ENCODE measurements at places on chromosomes 16 and 17.
A peak's percentile ranks its signal among the peaks of the same experiment; 100 is the strongest.

- no peak for DNase-seq
Measured at GRCh38 chr16:21650521-21650920, 1.9 kb downstream of the IGSF6 start.

- DNase-seq: no peak
Measured at GRCh38 chr17:78897664-78898047, 5.3 kb downstream of the CEP295NL start.

GRCh38 chr17:50908860-50909764 lies 43.0 kb upstream of the TOB1 start:
- DNase-seq: no peak

- no peak for DNase-seq
Measured at GRCh38 chr17:80738987-80739730, 194.5 kb downstream of the RPTOR start.

DNA sequence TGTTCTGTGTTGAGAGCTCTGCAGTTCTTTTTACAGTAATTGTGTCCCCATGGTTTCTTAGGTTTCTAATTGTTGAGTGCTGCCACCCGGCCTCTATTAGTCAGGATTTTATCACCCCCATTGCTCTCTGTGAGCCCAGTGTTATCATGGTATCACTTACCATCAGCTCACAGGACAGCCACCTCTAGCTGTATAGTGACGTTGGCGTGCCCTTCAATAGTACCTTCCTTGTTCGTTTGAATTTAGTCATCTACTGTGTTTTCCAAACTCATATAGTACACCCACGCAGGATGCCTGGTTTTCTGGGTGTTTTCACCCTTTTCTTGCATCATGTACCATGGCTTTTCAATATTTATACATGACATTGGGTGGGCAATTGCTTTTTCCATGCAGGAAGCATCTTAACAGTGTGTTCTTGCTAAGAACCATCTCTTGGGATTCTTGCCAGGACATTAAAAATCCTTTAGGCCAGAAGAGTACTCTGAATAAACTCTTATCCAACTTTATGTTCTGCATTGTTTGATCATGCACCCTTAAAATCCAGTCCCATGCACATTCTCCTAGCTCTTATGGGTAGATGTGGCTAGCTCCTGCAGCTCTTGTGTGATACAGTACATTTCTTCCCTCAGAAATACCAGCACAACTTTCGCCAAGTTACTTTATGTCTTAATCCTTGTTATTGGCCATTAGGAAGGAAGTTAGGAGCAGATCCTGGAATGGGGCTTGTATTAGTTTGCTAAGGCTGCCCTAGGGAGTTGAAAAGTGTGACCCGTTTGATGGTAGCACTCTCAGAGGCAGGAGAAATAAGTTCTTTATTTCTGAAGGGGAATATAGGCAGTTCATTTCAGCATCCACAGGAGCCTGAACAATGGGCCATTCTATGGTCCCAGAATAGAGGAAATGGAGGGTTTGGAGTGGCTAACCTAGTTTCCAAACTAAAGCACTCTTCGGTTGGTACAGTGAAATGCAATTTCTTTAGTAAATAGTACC lies 11.3 kb upstream of the ABCA10 start:
- DNase-seq: no peak

- no peak for DNase-seq
Measured at GRCh38 chr16:25148568-25149215, 37.1 kb downstream of the LCMT1 start.

GRCh38 chr17:55117164-55117563 lies 147.6 kb upstream of the HLF start:
- DNase-seq: no peak

GRCh38 chr16:89001117-89002027 lies 24.4 kb upstream of the CBFA2T3 start:
- no peak for DNase-seq

DNA sequence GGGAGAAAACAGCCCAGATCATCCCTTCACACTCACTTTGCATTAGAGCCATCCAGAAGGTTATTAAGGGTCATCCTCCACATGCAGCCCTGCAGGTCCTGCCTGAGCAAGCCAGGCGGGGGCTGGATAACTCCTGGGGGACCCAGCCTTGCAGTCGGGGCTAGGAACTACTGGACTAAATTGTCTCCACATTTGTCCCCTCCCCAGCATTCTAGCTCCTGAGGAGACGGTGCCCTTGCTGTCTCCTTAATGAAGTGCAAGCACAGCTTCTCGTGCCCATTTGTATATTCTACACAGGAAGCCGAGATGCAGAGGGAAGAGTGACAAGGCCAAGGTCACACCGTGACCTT lies 185.2 kb downstream of the C16orf95 start:
- DNase-seq: no peak

GRCh38 chr17:6094453-6094852 lies 24.3 kb downstream of the WSCD1 start:
- no peak for DNase-seq

- DNase-seq: peak; percentile 97
Measured at GRCh38 chr17:19728084-19728495, 11.7 kb upstream of the SLC47A2 start.

DNA sequence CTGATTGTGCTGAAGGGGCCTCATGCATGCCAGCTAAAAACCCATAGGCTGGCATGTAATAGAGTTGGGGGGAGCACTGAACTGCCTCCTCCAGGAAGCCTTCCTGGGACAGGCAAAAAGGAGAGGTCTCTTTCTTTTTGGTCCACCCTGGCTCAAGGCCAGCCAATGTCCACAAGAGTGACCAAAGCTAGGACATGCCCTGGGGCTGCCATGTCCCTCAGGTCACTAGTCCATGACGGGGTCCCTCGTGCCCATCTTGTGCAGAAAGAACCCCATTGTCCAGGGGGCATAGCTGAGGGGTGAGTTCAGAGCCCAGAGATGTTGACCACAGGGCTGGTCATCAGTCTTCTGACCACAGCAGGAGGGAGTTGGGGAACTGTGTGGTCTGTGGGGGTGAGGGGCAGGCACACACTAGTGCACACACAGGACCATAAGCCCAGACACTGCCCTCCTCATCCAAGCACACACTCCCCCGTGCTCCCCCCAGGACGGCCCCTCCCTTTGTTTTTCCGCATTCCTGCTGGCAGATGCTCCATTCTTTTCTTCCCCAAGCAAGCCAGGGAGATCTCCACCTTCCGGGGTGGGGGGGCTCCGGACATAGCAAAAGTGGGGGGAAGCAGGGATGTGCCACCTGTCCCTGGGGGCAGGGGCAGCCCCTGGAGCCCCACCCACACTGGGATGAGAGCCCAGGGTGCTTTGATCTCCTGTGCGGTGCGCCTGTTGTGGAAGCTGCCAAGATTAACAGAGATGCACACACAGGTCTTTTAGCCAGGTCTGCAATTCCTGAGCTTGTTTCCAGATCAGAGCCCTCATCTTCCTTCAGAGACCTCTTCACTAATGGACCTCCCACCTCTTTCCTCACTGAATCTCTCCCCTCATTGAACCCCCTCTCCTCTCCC lies 25.2 kb upstream of the PHB1 start:
- DNase-seq: peak; percentile 31

GRCh38 chr17:63537991-63538692 lies 12.1 kb upstream of the DCAF7 start:
- DNase-seq: peak; percentile 21

DNA sequence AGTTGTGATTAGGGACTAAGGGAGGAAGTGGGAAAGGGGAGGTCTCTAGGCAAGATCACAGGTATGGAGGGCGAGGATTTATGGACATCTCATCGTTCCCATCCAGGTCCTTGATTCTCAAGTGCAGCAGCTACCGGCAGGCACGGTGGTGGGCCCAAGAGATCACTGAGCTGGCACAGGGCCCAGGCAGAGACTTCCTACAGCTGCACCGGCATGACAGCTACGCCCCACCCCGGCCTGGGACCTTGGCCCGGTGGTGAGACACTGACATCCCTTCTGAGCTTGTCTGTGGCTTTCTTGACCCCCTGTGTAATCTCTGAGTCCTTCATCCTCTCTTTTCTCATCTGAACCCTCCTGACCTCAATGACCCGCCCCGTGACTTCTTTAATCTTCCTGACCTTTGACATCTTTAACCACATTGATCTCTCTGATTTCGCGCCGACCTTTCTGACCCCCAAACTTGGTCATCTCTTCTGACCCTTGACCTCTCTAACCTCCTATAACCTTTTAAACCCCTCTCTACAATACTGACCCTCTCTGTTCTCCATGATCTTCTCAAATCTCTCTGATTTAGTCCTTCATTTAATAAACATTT lies 3.8 kb downstream of the PLD2 start:
- DNase-seq: no peak

DNA sequence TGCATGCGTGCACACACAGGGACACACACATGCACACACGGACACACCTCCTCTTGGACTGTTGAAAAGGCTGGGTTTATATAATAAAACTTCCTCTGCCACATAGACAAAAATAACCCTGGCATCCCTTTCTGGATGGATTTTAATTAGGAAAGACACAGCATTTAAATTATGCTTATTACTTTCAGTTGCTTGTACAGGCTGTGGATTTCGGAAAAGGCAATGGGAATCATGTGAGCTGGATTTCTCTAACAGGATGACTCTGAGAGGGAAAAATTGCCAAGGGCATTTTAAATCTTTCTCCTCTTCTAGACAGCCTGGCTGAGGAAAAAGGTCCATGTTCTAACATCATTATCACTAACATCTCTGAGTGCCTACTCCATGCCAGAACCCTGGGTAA lies 75.9 kb downstream of the HLF start:
- no peak for DNase-seq

All from NCI-H1105 treated with DMSO at 0.1 percent for 48 hours (cell line).